Dermis blood vessel endothelial cell (primary cell): ENCODE measurements at places on chromosomes 11 and 22. TPM values are rescaled to one million over a fixed set of nuclear protein-coding genes. Genes with fewer than 3 reads are reported as not detected.

DNA sequence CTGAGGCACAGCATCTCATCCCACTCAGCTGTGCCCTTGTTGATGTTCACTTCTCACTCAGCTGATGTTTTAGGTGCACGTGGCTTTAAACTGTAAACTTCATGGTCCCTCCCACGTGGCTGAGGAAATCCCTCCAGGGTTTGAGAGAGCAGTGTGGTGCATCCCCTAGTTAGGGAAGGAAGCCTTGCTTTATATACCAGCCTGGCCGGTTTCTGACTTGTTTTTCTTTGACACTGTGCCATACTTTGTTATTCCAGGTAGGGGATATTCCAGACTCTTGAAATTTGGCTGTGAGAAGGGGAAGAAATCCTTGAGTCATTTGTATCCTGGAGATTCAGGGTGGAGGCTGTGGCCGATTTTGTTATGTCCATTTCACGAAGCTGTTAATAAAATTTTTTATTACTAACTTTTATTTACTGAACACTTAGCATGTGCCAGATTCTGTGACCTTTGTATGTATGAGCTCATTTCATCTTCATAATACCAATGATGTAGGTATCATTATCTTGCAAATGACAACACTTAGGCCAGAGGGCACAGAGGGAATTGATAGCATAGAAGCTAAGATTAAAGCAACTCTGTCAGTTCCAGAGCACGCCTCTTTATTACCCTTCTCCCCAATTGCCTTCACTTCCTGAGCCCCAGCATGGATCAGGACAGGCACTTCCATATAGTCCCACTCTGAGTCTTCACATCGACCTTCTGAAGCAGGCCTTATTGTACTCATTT lies 116.6 kb downstream of the NAV2 start:
- DNase-seq: peak; percentile 32

- DNase-seq: no peak
These were observed 67.5 kb upstream of the MPPED2 start for GRCh38 chr11:30653606-30654005.

DNA sequence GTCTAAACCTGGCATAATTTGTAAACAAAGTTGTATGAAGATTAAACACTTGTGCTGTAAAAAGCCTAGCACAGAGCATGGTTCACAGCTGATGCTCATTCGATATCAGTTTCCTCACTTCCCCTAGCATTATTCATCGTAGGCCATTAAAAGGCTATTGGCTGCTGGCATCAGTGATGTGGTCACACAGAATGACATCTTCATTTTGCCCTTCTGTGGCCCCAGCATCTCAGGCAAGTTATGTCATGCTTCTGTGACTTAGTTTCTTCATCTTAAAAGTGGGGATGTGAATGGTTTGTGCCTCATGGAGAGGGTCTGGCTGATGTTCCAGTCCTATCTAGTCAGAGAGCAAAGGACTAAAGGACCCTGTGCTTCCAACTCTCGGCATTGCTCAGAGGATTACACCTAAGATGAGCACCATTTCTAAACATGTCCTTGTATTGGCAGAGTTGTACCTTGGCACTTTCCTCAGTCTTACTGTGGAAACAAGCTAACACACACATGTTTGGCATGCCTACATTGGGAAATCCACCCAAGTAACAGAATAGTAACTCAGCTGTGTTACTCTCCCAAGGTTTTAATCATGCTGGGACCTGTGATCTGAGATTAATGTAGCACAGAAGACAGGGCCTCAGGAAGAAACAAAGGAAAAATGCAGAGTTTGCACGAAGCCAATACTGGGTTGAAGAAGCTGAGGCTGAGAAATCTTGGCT lies 83.5 kb upstream of the OR9Q1 start:
- no peak for DNase-seq

Gene LRRC4C
- total RNA-seq: not detected in 2 replicates
